ENCODE measurements at places on chromosomes 7 and 10. TPM values are rescaled to one million over a fixed set of nuclear protein-coding genes. Genes with fewer than 3 reads are reported as not detected.

DNA sequence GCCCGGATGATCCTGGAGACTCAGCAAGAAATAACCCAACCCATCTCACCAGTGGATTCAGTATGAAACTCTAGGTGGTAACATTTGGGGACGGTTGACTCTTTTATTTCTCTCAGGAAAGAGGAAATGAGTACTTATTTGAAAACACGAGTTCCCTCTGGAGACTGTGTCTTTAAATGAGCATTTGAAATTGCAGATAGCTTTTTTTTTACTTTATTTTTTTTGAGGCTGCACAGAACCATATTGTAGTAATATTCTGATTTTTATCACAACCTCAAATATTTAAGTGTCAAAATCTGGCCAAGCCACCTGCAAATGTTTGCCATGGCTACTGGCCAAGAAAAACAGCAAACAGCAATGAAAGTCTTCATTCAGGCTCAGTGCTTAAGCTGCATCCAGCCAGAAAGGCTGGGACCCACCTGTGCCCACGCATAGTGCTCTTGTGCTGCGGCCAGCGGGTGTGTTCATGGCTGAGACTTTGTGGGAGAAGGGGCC, 160.8 kb downstream of the CREB5 start:
- DNase-seq, result peak; percentile 16

- no peak for DNase-seq
Measured at GRCh38 chr10:78600121-78600665, 468.6 kb upstream of the ZMIZ1 start.

DNA sequence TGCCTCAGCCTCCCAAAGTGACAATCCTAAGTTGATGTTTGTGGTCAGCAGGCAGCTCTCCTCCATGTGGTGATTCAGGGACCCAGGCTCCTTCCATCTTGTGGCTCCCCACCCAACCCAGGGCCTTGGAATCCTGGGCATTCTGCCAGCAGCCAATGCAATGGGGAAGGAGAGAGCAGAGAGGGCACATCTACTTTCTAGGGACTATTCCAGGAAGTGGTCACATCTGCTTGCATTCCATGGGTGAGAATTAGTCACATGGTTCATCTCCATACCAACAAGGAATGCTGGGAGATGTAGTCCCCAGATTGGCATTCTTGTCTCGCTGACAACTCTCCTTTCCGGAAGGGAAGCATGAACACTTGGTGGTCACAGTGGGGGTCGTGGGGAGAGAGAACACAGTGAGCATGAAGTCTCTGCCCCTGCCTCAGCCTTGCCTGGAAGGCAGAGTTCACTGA, 9.9 kb upstream of the SRRM3 start:
- peak; percentile 50 for DNase-seq

GRCh38 chr7:111789870-111790269, 227.6 kb upstream of the IMMP2L start:
- no peak for DNase-seq

DNA sequence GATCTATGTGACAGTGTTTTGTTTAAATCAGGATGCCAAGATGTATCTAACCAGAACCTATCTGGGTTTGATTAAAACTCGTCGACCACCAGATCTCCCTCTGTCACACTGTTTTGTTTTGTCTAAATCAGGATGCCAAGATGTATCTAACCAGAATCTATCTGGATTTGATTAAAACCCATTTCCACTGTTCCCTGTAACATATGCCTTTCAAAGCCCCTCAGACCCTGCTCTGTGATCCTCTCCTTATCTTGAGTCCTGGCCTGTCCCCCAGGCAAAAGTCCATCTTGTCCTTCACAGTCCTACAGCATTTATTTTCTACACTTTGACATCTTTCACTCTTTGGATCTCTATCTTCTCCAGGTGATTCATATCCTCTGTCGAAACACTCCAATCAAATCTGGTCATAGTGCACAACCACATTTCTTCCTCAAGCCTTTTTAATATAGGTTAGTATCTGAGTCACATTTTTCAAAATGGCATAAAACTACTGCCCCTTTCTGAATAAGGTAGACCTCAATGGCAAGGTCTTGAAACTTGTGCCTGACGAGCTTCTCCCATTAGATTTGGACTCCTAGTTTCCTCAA, 32.5 kb downstream of the ERLIN1 start:
- DNase-seq, result peak; percentile 15

- DNase-seq, result no peak
Measured at GRCh38 chr10:103396789-103397087, 312 bp downstream of the PDCD11 start.

- DNase-seq, result peak; percentile 40
Measured at GRCh38 chr10:78997635-78998618, 70.8 kb upstream of the ZMIZ1 start.

GRCh38 chr10:131021246-131021895, 290.1 kb downstream of the TCERG1L start:
- DNase-seq, result no peak

GRCh38 chr7:103388469-103389140, 41.2 kb downstream of the PSMC2 start:
- peak; percentile 62 for DNase-seq

DNA sequence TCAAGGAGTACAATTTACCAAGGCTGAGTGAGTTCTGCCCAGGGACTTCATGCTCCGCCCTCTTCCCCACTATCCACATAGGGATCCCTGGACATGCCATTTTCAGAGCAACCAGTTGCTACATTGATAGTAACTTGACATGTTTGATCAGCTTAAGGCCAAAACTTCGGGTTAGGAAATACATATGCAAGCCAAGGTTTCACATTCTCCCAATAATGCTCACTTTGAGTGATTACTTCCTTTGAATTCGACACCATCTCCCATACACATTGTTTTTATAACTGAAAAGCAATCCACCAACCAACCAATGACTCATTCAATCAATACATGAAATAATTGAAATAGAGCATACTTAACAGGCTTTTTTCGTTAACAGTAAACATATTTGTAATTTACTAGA, 137.9 kb downstream of the GLI3 start:
- DNase-seq, result no peak

GRCh38 chr7:44748948-44749731, 493 bp downstream of the ZMIZ2 start:
- DNase-seq, result no peak

- no peak for DNase-seq
Measured at GRCh38 chr7:47508389-47509380, 73.2 kb downstream of the TNS3 start.

GRCh38 chr7:38881947-38882684, 26.9 kb downstream of the VPS41 start:
- DNase-seq, result no peak

DNA sequence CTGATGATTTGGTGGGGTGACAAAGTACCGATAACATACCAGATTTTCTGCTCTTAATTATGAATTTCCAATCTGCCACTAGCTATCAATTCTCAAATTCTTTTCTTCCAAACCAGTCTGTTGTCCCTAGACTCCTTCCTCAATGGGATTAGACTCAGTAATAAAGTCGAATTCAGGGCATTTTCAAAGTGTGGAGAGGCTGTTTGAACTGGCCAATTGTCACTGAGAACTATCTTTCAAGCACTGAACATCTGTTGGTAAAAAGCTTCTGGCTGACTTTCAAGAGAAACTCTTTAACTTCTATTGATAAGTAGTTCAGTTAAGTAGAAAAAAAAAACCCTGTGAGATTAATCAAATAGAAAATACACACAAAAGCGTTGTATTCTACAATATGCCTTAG, 108.9 kb downstream of the SAMD9 start:
- no peak for DNase-seq

DNA sequence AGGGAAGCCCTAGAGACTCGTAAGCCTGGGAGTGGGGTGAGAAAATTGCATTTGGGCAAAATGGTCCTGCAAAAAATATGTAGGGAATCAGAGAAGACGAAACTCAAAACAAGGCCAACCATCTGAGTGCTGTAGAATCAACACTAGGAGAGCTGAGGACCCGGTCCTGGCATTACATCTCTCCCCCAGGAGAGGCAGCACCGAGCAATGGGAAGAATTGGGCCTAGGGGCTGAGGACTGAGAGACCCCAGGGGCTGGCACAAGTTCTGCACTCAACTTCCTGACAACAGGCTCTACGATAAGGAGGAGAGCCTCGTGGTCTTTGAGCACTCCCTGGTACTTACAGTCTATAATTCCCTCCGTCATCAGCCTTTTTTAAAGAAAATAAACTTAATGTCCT, 47.6 kb downstream of the BPGM start:
- DNase-seq, result no peak

- DNase-seq, result no peak
Measured at GRCh38 chr10:80064120-80064886, 14.2 kb upstream of the TMEM254 start.

DNA sequence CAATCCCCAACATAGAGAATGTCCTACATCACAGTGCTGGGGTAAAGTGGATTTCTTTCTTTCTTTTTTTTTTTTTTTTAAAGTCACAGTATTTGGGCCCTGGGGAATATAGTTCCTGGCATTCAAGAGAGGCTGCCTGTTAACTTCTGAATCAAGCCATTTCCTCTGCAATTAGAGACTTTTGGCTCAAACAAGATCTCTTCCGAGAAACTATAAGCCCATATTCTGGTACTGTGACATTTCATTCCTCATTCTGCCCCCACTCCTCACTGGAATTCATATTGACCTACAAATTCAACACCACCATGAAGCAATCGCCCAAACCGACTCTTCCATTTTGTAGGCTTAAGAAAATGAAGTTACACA, 187.4 kb downstream of the PHTF2 start:
- no peak for DNase-seq

DNA sequence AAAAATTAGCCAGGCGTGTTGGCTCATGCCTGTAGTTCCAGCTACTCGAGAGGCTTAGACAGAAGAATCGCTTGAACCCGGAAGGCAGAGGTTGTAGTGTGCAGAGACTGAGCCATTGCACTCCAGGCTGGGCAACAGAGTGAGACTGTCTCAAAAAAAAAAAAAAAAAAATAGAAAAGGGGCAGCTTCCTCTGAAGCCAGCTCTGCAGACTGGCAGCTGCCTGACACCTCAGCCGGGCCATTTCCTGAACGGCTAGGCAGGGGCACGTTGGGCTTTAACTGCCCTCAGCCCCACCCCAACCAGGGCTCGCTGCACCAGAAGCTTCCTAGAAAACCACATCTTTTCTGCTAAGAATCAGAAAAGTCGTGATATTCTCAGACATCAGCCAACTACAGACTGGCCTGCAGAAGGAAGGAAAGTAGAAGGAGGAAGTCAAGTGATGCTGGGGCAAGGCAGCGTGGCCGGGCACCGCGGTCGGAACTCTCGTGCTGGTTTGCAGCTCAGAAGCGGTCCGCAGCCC, 38.0 kb downstream of the PRKAG2 start:
- no peak for DNase-seq

GRCh38 chr7:123916240-123916724, 8.8 kb upstream of the SPAM1 start:
- peak; percentile 14 for DNase-seq

DNA sequence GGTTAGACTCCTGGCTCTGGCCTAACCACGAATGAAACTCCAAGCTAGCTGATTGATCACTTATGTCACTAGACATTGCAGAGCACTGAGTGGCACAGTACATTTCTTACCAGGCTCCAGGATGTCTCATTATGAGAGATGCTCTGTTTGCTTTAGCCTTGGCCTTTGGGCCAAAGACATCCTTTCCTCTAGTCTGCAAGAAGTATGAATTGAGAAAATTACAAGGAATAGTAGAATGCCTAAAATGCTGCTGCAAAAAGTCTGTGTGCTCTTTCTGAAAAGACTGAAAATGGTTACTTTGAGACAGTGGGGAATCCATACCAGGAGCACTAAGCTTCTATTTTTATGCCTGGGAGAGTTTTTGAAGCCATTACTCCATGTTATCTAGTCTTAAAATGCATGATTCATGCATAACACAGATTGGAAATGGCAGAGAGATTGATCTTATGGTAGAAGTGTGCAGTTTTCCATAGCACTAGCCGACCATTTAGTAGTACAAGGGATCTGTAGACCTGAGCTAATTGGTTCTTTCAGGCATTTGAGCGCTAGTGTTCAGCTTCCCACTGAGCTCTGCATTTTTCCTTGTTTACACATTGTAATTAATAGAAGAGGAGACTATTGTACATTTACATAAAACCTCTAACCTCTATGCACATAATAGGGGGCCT, 303.8 kb downstream of the PRKG1 start:
- no peak for DNase-seq

DNA sequence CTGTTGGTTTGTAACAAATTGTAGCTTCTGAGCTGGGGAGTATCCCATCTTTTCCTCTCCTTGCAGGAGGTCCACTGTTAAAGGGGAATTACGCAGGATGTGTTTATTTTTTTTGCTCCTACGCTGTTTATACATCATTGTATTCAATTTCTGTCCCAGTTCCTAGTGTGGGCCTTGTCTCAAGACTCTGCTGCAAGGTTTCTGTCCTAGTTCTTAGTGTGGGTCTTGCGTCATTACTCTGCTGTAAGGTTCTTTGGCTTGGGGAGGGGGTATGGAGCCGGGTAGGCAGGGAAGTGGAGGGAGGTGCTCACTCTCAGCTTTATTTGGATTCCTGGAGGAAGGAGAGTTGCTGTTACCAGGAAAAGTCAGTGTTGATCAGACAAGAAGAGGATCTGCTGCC, 64.0 kb upstream of the TRIM8 start:
- peak; percentile 67 for DNase-seq

DNA sequence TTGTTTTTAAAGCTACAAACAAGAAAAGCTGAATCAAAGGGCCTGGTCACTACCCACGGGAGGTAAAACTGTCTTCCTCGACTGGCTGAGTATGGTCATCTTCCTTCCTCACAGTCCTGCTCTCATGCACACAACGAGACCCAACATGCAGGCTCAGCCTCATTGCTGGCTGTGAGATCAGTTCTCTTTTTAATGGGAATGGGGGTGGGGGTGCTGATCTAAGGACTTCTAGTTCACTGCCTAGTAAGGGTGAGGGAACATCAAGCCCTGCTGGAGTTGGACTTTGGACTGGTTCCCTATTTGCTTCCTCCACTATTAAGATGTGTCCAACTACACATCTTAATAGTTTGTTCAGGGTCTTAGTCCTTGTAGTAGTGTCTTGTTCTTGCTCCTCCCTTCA, 48.2 kb downstream of the ABCB4 start:
- DNase-seq, result no peak

GRCh38 chr10:38072552-38072951, 21.6 kb upstream of the ZNF37A start:
- DNase-seq, result no peak

- DNase-seq, result no peak
Measured at GRCh38 chr7:142607351-142607750, 141.9 kb upstream of the PRSS1 start.

DNA sequence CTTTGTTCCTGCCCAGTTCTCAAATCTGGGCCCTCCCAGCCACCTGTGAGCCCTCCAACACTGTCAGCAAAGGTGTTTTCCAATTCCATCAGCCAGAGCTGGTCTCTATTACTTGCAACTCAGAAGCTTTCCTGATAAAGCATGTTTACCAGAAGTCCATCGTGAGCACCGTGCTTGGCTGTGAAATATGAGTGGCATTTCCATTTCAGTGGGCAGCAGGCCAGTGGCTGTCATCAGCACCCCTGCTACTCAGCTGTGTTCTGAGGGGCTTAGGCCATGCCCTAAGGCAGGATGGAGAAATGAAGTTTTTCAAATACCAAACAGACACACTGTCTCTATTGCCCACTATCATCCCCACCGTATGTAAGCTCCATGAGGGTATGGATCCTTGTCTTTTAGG, 12.7 kb upstream of the BNIP3 start:
- no peak for DNase-seq

KCNH2 gene
- not detected for total RNA-seq

KCNMA1 gene
- 0.87 TPM for total RNA-seq

HOXA3 gene
- 2.4 TPM for total RNA-seq

NEUROG3 gene
- total RNA-seq, result not detected

ABCC2 gene
- 0.44 TPM for total RNA-seq

Measured in lung microvascular endothelial cell (primary cell).